ENCODE measurements at places on chromosomes 5 and 9.

DNA sequence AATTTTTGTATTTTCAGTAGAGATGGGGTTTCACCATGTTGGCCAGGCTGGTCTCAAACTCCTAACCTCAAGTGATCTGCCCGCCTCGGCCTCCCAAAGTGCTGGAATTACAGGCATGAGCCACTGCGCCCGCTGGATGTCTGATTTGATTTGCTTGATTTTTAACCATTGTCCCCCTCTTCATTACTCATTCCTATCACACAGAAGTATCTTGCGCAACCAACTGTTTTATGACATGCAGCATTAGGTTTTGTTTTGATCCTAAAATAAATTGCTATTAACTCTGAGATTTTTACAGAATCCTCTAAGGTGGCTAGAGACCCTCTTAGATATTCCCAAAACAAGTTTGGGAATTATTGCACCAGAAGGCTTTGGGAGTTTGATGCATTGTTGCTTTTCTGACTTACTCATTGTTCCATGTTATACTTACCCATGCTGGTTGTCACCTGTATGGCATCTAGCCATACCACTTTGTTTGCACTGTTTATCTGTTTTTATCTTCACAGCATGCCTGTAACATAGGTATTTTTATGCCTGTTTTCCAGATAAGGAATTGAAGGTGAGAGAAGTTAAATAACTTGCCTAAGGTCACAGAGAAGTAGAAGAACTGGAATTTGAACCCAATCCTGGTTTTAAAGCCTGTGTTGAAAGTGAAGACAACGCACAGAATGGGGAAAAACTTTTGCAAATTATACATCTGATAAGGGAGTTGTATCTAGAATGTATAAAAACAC is 35.9 kb upstream of the PWWP2A start:
- no peak overlapping the region for H3K27ac ChIP-seq
- no peak overlapping the region for H3K4me3 ChIP-seq
- peaks cover 14% of the 10 kb centered on the region for H3K4me1 ChIP-seq
- H3K27me3 ChIP-seq = no peaks in the 10 kb centered on the region
- no peaks in the 10 kb centered on the region for H3K36me3 ChIP-seq
- no peak for DNase-seq

GRCh38 chr5:58268268-58268667 is 191.6 kb downstream of the PLK2 start:
- no peaks in the 10 kb centered on the region for H3K4me1 ChIP-seq
- H3K36me3 ChIP-seq = no peaks in the 10 kb centered on the region
- H3K27ac ChIP-seq = no peak overlapping the region
- no peak for DNase-seq
- no peak overlapping the region for H3K4me3 ChIP-seq

- no peaks in the 10 kb centered on the region for H3K4me1 ChIP-seq
- no peaks in the 10 kb centered on the region for H3K36me3 ChIP-seq
- no peak overlapping the region for H3K4me3 ChIP-seq
These were observed 66.0 kb upstream of the IRX4 start for GRCh38 chr5:1948663-1949191.

GRCh38 chr9:116809656-116810055 is 122.6 kb downstream of the TRIM32 start:
- no peaks in the 10 kb centered on the region for H3K36me3 ChIP-seq
- H3K27ac ChIP-seq = no peak overlapping the region
- DNase-seq = no peak
- no peak overlapping the region for H3K4me3 ChIP-seq

GRCh38 chr9:4105183-4105582 is 194.7 kb downstream of the GLIS3 start:
- H3K4me1 ChIP-seq = no peaks in the 10 kb centered on the region
- H3K4me3 ChIP-seq = no peak overlapping the region
- no peak for DNase-seq
- H3K27me3 ChIP-seq = no peaks in the 10 kb centered on the region
- no peak overlapping the region for H3K27ac ChIP-seq

Data from activated CD4-positive, alpha-beta T cell treated with anti-CD3 and anti-CD28 coated beads, Interleukin-2, amount 10 ng/mL, durations not matched to agents 7 days and 5 days (primary cell).